ENCODE measurements at places on chromosomes 7 and 10.

GRCh38 chr10:92523639-92524038 is 50.3 kb downstream of the IDE start:
- DNase-seq = no peak

- no peak for DNase-seq
Observed at GRCh38 chr7:90708841-90709317, 112.8 kb downstream of the CDK14 start.

- no peak for DNase-seq
Observed at GRCh38 chr10:52662256-52662655, 110.3 kb downstream of the MBL2 start.

DNA sequence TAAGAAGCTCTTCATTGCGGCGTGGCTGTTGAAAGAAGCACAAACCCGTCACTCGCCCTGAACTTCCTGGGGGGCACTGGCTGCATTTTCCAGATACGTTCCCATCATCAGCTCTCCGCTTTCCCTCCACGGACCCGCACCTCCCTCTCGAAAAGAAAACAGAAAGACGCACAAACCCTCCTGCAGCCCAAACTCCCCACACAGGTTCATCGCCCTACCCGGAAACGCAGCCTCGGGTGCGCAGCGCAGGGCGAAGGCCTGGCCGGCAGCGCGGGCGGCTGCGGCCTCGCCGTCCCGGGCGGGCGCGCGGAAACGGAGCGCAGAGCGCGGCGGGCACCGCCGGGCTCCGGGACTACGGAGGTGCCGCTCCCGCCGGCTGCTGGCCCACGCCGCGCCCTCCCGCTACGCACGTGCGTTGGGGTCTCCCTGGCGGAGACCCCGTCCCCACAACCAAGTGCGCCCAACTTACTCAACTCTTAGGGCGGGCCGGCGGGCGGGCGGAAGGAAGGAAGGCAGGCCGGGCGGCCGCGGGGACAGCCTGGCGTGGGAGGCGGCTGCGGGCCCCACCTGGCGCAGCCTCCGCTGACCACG is 822 bp downstream of the ZNF800 start:
- DNase-seq = peak; percentile 12

DNA sequence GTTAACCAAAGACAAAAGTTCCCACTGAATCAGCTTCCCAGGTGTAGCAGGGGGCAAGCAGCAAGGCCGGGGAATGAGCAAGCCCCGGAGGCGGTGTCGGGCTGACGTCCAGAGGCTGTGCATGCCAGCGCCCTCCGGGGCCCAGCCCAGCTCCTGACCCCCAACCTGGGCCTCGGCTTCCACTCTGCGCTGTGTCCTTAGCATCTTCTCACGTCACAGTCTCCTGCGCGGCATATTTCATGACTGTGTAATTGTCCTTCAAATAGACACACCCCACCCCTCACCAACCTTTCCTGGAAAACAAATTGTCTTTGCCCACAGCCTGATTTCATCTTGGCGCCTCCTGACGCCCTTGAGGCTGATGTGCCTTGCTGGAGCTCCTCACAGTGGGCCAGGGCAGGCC is 133.5 kb downstream of the RGS10 start:
- no peak for DNase-seq

GRCh38 chr7:93923942-93924341 is 2.4 kb downstream of the GNG11 start:
- no peak for DNase-seq

DNA sequence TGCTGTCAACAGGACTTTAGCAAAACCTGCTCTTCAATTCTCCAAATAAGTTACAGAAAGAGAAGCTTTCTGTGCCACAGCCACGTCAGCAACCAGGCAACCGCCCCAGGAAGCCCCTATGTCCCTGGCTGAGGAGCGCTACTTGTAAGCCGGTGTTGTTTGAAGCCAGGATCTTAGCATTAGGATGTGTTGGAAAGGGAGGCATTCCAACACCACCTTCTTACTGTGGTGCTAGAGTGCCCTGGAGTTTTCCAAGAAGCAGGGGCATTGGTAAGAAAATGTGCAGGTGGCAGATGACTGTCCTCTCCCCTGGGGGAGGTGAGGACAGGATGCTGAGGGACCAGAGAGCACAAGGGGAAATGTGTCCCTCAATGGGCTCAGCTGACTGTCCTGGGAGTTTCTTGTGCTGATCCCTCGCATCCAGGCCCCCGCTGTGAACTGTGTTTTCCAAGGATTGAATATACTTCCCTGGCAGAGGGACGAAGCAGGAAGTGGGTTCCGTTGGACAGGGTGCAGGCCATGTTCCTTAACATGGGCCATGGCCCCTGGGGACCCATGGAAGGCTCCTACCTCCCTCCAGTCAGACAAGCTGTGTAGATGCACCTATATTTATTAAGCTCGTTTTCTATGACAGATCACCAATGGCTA is 139.6 kb upstream of the GDF10 start:
- no peak for DNase-seq

DNA sequence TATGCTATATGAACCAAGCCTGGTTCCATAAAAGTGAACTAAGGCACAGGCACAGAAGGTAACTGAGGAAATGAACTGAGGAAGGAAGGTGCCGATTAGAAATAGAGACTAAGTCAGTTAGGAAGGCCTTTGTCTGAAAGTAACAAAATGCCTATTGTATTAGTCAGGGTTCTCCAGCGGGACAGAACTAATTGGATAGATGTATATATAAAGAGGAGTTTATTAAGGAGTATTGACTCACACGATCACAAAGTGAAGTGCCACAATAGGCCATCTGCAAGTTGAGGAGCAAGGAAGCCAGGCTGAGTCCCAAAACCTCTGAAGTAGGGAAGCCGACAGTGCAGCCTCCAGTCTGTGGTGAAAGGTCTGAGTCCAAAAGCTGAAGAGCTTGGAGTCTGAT is 13.9 kb upstream of the PLXNA4 start:
- no peak for DNase-seq

DNA sequence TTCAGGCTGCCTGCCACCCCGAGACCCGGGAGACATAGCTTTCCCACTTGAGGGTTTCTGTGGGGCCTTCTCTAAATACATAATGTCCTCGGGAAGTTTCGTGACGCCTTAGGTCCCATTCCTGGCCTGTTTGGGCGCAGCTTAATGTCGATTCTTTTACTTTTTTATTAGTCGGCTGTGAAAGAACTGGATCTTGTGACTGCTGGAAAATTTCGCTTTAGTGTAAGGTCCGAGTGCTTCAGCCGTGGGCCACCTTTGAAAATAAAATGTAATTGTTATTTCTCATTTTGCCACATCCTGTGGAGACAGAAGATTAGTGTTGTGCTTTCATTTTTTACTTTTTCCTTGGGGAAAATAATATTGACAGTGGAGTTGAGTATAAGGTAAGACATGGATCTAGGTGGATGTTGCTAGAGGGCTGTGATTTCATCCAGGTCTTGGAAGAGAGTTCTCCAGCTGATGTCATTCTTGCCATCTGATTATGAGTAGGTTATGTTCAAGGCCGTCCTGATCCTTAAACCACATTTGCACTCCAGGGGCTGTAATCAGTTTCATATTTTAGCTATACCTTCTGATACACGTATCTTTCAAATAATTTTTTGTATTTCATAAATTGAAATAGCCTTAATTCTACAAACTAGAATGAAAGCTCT is 830 bp downstream of the RAB18 start:
- no peak for DNase-seq

DNA sequence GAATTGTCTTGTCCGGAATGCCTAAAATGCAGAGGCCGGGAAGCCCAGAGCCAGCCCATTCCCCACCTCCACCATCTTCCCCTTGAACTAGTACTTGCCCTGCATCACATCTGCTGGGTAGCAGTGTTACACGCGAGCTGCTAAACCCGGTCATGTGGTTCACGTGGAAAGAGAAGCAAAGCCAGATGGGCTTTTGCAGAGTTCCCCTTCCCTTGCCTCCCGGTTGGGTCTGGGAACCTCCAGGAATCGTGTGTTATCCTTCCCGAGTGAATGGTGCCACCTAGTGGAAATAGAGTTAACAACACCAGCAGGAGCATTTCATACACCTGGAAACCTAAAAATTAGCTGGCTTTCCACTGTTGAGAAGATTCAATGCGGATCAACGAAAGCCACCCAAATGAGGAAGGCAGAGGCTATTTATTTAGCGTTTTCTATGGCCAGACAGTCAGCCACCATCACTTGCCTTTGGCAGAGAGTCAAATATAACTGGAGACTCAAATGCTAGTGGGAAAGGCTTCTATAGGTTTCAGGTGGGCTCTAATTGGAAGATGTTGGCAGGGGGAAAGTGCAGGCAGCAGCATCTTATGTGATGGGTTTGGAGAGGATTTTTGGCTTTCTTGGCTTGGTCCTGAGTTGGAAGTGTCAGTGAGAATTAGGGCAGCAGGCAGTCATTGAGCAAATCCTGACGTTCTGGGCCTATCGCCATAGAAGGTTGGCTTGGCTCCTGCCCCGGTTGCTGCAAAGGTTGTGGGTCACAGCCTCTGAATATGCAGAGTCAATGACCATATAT is 12.9 kb upstream of the DENND2A start:
- no peak for DNase-seq

- no peak for DNase-seq
Observed at GRCh38 chr10:71623098-71623985, 96.2 kb downstream of the C10orf105 start.

- no peak for DNase-seq
Observed at GRCh38 chr7:87458148-87458547, 17.3 kb downstream of the ABCB4 start.

GRCh38 chr10:107898392-107898791 is 733.9 kb upstream of the SORCS1 start:
- no peak for DNase-seq

GRCh38 chr10:82536668-82537067 is 661.7 kb downstream of the NRG3 start:
- no peak for DNase-seq

- no peak for DNase-seq
Observed at GRCh38 chr10:5492322-5492855, 7.0 kb downstream of the CALML5 start.

GRCh38 chr10:42898037-42898960 is 115.7 kb downstream of the BMS1 start:
- no peak for DNase-seq

GRCh38 chr7:101557421-101557820 is 71.7 kb downstream of the MYL10 start:
- DNase-seq = no peak

DNA sequence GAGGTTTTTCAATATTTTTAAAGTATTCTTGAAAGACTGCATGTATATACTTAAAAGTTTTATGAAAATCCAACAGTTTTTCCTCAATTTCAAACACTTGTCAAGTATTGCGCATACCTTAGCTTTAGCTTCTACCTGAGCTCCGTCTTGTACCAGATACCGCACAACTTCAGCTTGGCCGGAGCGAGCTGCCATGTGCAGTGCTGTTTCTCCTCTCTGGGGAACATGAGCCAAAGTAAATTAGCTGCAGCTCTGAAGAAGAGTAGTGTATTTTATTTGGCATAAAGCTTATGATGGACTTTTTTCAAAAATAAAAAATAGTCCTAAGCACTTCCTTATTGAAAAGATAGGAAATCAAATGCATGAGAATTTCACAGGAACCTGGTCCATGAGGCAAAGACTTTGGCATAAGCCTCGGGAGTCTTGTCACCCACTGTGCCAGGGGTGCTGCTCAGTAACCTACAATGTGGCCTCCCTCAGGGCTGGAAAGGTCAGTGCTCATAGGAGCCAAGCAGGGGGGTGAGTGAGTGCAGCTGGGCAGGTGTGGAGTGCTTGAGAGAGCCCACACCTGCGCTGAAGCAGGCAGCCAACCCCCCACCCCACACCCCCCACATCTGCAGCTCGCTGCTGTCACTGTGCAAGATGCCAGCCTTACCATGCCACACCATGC is 189.5 kb downstream of the ANK3 start:
- DNase-seq = no peak

- no peak for DNase-seq
Observed at GRCh38 chr7:77309714-77310220, 106.4 kb downstream of the GSAP start.

- DNase-seq = no peak
Observed at GRCh38 chr10:122044713-122045112, 55.8 kb downstream of the TACC2 start.

GRCh38 chr10:17476073-17476472 is 21.7 kb upstream of the ST8SIA6 start:
- no peak for DNase-seq

GRCh38 chr10:28623483-28623882 is 53.8 kb upstream of the BAMBI start:
- no peak for DNase-seq

- no peak for DNase-seq
Observed at GRCh38 chr10:3538656-3539531, 246.1 kb downstream of the KLF6 start.

DNA sequence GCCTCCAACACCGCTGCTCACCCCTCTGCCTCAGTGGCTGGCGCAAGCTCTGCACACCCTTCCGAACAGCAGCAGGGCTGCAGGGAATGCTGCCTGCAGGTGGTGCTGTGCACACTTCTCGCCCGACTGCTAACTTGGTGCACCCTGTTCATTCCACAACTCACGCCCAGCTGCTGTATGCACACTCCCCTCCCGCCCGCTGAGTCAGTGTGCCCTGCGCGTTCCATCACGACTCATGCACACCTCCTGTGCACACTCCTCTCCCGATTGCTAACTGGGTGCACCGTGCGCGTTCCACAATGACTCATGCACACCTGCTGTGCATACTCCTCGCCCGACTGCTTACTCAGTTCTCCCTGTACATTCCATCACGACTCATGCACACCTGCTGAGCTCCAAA is 21.5 kb downstream of the ADARB2 start:
- DNase-seq = no peak

DNA sequence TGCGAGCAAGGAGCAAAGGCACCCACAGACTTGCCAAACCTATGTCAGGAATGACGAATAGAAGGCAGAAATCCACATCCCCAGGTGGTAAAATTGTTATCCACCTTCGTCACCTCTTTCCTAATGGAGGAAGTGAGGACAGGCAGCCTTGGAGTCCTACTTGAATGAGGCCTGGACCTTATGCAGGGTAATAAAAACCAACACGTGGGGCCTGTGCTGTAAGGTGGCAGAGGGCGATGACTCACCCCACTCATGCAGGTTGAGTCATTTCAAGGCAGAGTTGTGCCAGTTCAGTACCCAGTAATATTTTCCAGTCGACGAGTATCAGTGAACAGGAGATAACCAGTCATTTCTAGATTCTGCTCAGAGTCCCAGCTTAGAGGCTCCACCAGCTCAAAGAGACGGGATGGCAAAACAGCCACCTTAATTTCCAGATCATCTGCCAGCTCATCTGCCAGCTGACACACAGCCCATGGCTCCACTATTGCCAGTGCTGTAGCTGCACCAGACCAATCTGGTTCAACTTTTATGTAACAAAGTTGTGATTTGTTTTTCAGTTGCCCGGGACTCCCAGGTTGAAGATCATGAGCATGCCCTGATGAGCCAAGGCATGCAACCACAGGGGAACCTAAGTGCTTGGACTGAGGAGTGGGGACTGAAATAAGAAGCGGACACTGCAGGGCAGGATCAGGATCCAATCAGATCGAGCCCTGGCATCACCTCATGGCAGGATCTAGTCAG is 176.2 kb upstream of the ITGB1 start:
- peak; percentile 23 for DNase-seq

- DNase-seq = peak; percentile 17
Observed at GRCh38 chr7:121390617-121391016, 5.5 kb downstream of the FAM3C start.

GRCh38 chr7:76232698-76233097 is 31.0 kb downstream of the SRRM3 start:
- DNase-seq = no peak

GRCh38 chr10:50937230-50937907 is 51.9 kb upstream of the A1CF start:
- DNase-seq = no peak
